ENCODE measurements at places on chromosomes 5 and 9.
A peak's percentile ranks its signal among the peaks of the same experiment; 100 is the strongest.

- no peak for DNase-seq
These were observed 8.2 kb downstream of the COL27A1 start for GRCh38 chr9:114163517-114163951.

GRCh38 chr5:96248131-96248530 lies 184.9 kb downstream of the PCSK1 start:
- DNase-seq, result no peak

DNA sequence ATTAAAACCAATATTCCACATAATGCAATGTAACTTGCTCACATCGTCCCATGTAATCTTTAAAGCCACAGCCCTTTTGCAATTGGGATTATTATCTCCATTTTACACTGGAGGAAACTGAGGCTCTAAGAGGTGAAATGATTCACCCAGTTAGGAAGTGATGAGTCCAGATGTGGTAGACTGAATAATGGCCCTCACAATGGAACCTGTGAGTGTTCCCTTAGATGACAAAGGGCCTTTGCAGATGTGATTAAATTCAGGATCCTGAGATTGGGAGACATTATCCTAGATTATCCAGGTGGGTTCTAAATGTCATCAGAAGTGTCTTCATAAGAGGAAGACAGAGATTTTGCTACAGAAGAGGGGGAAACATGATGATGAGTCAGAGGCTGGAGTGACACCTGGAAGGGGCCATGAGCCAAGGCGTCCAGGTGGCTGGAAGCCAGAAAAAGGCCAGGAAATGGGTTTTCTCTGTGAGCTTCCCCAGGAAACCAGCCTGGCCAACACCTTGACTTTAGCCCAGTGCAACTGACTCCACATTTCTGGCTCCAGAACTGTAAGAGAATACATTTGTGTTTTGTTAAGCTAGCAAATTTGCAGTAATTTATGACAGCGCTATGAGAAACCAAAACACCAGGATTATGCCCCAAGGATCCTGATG lies 139.1 kb downstream of the KCNIP1 start:
- DNase-seq, result no peak

- no peak for DNase-seq
These were observed 196.2 kb downstream of the PCSK1 start for GRCh38 chr5:96236831-96237230.

DNA sequence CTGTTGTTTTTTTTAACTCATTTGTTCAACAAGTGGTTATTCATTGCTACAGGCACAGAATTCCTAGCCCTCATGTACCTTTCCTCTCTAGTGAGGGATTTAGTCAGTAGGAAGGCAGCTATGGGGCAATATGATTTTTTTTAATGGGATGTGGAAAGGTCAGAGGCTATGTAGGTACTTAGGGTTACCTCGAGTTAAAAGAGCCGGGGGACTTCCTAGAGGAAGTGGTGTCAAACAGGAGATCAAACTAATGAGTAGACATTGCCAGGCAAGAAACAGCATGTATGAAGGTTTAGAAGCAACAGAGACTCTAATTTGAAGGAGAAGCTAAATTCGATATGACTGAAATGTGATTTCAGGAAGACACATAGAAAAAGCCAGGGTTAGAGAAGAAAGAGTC lies 50.7 kb downstream of the ITGA2 start:
- DNase-seq, result no peak

GRCh38 chr5:132773601-132774355 lies 3.3 kb downstream of the SEPTIN8 start:
- DNase-seq, result no peak

- DNase-seq, result no peak
These were observed 155.9 kb upstream of the SHB start for GRCh38 chr9:38224941-38225340.

DNA sequence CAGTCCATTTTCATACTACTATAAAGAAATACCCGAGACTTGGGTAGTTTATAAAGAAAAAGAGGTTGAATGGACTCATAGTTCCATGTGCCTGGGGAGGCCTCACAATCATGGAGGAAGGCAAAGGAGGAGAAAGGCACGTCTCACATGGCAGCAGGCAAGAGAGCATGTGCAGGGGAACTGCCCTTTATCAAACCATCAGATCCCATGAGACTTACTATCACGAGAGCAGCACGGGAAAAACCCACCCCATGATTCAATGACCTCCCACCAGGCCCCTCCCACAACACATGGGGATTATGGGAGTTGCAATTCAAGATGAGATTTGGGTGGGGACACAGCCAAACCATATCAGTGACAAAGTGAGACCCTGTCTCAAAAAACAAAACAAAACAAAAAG lies 19.9 kb downstream of the TRAF2 start:
- DNase-seq, result no peak

GRCh38 chr5:170639221-170639925 lies 135.6 kb downstream of the KCNIP1 start:
- no peak for DNase-seq

DNA sequence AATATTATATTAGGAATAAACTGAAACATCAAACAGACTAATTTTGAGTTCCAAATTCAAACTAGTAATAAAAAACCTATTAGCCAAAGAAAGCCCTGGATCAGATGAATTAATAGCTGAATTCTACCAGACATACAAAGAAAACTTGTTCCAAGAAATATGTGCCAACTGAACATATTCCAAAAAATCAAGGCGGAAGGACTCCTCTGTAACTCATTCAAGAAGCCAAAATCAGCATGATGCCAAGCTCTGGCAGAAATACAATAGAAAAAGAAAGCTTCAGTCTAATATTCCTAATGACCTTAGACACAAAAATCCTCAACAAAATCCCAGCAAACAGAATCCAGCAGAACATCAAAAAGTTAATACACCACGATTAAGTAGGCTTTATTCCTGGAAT lies 619.1 kb upstream of the COX7C start:
- DNase-seq, result no peak

- no peak for DNase-seq
These were observed 17.2 kb downstream of the NKX2-5 start for GRCh38 chr5:173217626-173218397.

- no peak for DNase-seq
These were observed 148.2 kb downstream of the TLE4 start for GRCh38 chr9:79719989-79720388.

- DNase-seq, result no peak
These were observed 98.3 kb upstream of the PRRC1 start for GRCh38 chr5:127418974-127419682.

- no peak for DNase-seq
These were observed 71.0 kb upstream of the EQTN start for GRCh38 chr9:27367921-27368315.

DNA sequence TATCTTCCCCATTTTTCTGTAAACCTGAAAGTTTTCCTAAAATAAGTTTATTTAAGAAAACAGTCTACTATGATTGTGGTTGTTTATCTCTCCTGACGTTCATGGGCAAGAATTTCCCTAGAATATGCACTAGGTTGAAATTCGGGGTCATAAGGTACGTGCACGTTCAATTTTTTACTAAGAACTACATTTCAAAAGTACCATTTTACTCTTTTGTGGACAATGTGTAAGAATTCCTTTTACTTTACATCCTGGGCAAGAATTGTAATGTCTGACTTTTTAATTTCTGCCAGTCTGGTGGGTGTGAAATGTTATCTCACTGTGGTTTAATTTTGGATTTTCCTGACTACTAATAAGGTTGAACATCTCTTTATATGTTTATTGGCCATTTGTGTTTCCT lies 12.4 kb downstream of the IL5 start:
- no peak for DNase-seq

GRCh38 chr5:167232675-167233311 lies 1058.7 kb upstream of the WWC1 start:
- DNase-seq, result no peak

DNA sequence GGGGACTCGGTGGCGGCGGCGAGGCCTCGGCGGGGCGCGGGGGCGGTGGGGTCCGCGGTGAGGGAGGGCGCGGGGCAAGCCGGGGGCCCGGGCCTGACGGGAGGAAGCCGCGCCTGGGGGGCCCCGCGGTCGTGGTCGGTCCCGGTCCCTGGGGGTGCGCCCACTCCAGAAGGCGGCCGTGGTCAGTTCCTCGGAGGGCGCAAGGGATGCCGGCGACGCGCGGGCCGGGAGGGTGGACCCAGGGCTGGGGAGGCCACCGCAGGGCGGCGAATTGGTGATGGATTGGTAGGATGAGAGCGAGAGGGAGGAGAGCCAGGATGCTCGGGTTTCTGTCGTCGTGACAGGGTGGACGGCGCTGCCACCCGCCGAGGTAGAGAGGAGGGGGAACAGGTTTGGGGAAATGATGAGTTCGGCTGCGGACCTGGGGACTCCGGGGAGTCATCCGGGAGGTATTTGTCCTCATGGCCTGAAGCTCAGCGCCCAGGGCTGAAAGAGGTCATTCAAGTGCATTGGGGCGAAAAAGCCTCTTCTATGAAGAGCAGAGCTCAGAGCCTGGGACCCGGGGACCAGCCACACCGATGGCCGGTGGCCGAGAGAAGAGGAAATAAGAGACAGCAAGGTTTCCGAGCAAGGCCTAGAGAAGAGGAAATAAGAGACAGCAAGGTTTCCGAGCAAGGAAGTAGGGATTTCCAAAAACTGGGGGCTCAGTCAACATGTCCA lies 557 bp downstream of the GNG10 start:
- peak; percentile 31 for DNase-seq

- DNase-seq, result no peak
These were observed 312.0 kb downstream of the CHSY3 start for GRCh38 chr5:130216286-130216685.

- no peak for DNase-seq
These were observed at the start of gene LURAP1L for GRCh38 chr9:12774861-12775678. TSS of gene LURAP1L (plus strand) at chr9:12775020. CDS start at chr9:12775716, 696 bp downstream.

GRCh38 chr9:127520941-127521918 lies 69.9 kb downstream of the LRSAM1 start:
- no peak for DNase-seq

DNA sequence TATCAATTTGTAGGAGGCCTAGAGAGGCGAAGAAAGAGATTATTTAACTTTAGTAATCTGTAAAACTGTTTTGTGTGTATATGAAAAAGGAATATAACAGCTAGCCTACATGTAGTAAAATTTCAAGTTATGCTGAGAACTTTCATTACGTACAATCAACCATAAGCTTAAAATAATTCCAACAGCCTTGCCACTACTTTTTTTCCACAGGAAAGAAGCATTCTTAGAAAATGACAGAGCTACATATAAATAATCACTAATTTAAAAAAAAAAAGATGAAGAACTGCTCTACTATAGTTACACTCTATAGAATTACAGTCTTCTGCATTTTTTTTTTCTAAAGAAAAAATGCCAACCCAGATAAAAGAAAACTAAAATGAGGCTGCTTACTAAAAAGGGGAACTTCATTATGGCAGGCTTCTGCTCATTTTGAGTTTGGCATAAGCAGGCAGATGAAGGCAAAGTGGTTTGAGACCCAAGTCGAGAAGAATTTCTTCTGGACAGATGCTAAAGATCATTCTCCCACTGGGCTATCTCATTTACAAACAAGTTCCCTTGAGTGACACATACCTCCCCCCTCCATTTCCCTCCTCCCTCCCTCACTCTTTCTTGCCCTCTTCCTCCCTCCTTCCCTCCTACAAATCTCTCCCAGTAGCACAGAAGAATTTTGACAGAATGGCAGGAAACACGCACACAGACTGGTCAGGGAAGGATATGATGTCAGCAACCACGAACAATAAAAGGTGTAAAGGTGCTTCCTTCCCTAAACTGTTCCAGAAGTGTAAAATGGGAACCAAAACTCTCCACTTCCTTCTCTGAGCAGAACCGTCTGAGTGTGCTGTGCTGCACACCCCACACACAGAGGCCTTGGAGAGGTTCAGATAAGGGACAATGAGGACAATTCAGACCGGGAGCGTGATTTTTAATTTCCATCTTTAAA lies 56.1 kb downstream of the MEF2C start:
- DNase-seq, result no peak

DNA sequence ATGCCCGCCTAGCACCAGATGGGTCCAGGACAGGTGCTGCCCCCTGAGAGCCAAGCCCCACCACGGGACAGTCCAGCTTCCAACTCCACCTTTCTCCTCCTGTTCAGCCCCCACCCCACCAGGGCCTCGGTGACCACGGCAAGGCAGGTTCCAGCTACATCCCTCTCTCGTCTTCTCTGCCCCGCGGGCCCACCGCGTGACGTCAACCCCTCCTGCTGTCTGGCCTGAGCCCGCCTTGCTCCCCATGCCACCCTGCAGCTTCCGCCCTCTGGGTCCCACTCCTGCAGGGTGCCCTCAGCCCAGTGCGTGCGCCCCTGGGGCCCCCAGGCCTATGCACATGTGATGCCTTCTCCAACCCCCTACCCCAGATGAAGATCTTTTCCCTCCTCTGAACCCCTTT lies 6.8 kb downstream of the GFPT2 start:
- DNase-seq, result no peak

DNA sequence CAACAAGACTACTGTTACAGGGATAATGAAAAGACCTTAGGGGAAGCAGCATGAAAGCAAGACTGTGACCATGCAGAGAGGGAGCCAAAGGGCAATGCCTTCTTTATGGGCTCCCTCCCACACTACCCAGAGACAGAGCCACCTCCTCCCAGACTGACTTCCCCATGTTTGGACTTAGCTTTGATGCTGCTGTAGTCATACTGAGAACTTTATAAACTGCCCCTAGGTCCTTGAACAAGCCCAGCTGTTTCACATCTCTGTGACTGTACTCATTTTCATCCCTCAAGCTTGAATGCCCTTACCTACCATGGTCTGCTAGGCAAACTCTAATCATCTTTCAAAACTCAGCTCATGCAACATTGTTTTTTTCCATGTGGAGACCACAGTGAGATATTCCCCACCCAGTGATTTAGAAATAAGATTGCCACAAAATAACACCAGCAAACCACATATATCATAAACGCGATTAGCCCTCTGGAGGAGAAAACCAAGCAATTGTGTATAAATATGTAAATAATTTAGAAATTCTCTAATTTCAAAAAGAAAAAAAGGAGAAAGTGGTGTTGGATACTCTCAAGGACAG lies 23.4 kb upstream of the FAM169A start:
- DNase-seq, result no peak

- no peak for DNase-seq
These were observed at the start of gene IFNA2 for GRCh38 chr9:21385131-21385670. TSS of gene IFNA2 (minus strand) at chr9:21385398. CDS start at chr9:21385329, 69 bp downstream.

GRCh38 chr9:82922686-82923085 lies 140.3 kb downstream of the RASEF start:
- DNase-seq, result no peak

GRCh38 chr5:143796753-143797152 lies 15.2 kb upstream of the HMHB1 start:
- no peak for DNase-seq

DNA sequence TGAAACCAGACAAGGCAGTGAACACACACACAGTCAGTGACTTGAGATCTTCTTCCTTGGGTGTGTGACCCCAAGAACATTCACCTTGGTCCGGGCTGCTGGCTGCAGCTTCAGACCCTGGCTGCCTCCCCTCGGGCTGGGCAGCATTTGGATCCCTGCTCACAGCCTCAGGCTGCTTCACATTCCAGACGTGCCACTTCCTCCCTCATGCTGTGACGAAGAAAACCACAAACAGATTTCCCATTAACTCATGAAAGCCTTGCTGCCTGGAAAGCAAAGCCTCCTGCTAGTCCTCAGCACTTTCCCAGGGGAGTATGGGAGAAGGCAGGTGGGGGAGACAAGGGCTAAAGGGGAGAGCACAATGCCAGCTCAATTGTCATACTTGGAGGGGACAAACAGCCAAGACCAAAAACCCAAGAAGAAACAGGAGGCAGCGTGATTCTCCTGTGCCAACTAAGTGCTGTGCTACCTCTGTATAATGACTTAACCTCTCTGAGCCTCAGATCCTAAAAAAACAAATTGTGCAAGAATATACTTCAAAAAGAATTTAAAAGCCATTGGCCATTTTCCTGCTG lies 594.6 kb upstream of the BRINP1 start:
- no peak for DNase-seq

All from activated naive CD4-positive, alpha-beta T cell treated with Interleukin-2 at 50 U/mL for 16 hours (primary cell).